EL (cell line): ENCODE measurements at places on chromosomes 5 and 9.

DNA sequence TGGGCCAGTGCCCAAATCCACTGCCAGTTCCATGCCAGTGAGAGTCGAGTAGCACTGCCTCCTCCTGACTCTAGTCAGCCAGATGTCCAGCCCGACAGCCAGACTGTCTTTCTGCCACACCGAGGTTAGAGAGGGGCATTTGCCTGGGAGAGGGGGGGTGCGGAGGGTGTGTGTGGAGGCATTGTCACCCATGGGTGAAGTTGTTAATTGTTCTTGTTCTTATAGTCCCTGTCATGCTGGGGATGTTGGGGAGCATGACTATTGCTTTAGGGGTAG lies 1.1 kb downstream of the RGP1 start:
- DNase-seq = no peak

DNA sequence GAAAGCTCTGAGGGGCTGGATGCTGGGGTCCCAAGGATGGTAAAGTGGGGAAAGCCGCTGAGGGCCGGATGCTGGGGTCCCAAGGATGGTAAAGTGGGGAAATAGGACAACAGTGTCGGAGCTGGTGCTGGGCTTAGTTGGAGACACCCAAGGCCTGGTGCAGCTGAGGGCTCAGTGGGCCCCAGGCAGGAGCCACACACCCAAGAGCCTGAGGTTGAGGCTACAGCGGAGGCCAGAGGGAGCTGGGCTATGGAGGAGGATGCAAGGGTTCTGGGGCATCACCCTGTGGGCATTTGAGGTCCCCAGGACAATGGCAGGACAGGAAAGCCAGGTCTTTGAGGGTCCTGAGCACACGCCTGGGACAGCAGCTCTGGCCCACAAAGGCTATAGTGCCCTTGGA lies 19.1 kb upstream of the SLC9A3 start:
- no peak for DNase-seq

GRCh38 chr5:105230516-105231157 lies 1668.0 kb upstream of the NUDT12 start:
- DNase-seq = no peak

DNA sequence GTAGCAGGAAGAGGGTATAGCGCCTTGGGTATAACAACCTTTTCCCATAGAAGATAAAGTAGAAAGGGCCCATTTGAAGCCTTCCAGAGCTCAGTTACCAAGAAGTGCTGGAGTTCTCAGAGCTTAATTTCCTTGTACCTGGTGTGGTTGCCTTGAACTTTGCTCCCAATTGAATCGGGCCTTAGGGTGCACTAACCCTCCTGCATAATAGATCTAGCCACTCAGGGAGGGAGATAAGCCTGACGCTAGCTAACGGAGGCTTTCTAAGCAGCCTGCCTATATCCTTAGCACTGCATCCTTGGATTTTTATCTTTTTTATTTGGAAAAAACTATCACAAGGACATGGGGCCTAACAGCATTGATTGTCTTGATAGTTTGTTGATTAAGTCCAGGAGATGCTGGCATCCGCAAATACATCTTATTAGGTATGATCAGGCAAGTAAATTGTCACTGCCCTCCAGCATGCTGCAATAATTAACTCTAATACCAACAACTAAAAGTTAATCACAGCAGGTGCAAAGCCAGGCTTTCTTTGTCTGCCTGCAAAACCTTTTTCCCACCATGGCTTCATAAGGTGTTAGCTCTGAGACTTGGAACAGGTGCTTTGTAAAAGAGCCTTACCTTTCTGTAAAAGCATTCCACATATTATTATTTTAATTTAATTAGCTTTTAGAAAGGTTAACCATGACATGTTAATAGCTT lies 199.4 kb downstream of the SREK1 start:
- no peak for DNase-seq

DNA sequence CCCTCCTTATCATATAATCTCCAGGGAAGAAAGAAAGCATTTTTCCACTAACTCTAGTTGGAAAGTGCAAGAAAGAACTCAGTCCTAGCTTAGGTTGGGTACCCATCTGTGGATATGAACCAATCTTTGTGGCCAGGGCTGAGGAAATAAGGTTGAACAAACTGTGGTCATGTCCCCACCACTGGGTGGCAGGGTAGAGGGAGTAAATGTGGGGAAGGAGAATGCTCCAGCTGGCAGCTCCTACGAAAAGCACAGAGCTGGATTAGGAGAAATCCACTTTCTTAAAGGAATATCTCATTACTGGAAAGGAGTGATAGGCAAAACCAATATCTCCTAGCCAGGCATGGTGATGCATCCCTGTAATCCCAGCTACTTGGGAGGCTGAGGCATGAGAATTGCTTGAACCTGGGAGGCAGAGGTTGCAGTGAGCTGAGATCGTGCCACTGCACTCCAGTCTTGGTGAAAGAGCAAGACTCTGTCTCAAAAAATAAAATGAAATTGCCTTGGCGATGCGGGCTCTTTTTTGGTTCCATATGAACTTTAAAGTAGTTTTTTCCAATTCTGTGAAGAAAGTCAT lies 175.1 kb downstream of the CCDC192 start:
- peak; percentile 60 for DNase-seq

- DNase-seq = peak; percentile 80
Observed at GRCh38 chr9:34380511-34381315, 4.0 kb upstream of the MYORG start.

- DNase-seq = no peak
Observed at GRCh38 chr9:136057236-136058081, 37.6 kb downstream of the NACC2 start.

DNA sequence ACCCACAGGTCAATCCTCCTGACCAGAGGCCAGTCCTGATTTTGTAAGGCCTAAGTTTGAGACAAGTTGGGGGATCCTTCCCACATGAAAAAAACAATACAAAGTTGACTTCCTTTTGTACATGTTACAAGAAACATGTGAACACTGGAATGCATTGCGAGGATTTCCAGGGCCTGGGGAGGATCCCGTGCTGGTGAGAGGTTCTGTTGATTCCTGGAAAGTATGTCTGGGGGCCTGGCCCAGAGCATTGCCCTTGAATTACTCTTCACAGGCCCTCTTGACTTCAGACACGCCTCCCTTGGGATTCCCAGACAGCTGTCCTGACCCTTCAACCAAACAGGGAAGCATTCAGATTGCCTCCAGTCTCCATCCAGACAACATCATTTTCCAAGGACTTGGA lies 234.2 kb upstream of the IRX2 start:
- no peak for DNase-seq

DNA sequence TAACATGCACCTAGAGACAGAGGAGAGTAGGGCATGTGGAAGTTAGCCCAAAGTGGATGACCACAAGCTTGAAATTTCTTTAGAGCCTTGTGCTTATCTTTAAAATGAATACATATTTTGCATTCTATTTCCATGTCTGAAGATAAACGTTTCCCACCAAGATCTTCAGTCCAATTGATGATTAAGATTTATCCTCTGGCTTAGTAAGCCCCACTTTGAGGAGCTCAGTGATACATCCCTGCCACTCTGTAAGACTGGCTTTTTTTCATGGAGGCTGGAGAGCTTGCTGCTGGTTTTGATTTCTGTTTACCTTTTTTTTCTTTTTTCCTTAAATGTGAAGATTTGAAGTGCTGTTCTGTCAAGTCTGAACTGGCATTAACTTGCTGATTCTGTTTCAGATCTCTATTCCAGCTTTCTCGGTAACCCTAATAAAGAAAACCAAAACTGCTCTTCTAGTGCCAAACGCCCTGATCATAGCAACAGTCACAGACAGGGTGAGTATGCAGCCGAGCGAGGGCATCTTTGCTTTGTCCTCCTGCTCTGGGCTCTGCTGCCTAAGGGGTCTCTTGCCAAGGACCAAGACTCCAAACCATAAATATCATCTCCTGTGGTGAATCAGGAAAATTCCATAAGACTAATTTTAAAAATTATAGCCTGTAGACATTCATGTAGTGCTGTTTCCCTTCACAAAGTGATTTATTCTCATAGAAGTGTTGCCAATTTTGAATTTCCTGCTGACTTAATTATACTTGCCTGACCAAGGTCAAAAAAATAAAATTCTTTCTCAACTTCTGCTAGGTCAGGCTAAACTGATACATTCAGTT lies 54.3 kb downstream of the GRAMD2B start:
- peak; percentile 21 for DNase-seq

DNA sequence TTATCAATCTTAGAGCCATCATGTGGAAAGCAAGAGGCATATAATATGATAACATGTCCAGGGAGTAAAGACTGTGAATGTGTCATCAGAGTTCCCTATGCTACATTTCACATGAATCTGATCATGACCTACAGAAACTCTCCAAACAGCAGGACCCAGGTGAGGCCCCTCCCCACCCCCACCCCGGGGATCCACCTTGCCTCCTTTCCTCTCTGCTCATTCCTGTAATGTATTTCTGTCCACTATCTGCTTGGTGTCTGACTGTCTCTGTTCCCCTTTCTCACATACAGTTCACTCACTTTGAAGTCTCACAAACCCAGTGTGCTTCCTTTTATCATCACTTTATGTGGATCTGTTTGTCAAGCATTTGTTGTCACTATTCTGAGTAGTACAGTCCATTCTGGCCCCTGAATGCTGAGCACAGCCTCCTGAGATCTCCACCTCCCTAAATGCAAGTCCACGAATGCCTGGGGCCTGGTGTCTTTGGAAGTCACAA lies 76.4 kb upstream of the SMARCA2 start:
- DNase-seq = no peak

- no peak for DNase-seq
Observed at GRCh38 chr5:33785571-33785970, 106.2 kb downstream of the ADAMTS12 start.

GRCh38 chr9:95125652-95126051 lies 191.9 kb downstream of the FANCC start:
- no peak for DNase-seq

DNA sequence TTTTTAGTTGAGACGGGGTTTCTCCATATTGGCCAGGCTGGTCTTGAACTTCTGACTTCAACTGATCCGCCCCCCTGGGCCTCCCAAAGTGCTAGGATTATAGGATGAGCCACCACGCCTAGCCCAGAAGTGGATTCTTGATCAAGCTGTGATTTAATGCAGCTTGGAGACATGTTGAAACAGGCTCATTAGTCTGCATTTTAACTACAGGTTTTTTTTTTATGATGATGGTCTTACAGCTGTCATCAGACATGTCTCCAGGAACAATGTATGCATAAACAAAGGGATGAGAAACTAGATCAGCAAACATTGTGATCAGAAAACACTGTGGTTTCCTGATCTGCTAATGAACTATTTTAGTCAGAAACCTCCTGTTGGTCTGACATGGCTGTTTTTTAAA lies 30.0 kb upstream of the PLPP1 start:
- no peak for DNase-seq

DNA sequence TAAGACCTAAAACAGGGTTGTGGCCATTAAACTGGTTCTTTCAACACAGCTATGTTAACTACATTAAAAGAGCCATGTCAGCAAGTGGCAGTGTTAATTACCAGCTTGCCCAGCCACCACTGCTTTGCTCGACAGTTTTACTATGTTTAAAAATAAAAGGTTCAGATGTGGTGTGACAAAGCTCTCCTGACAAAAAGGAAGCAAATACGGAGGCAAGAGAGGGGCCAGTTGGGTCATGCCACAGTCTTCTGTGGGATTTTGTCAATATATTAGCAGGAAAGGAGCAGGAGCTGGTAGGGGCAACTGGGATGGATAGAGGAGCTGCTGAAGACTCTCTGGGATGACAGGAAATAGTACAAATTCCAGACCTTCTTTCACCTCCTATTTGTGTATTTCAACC lies 113.5 kb upstream of the PCA3 start:
- peak; percentile 32 for DNase-seq

DNA sequence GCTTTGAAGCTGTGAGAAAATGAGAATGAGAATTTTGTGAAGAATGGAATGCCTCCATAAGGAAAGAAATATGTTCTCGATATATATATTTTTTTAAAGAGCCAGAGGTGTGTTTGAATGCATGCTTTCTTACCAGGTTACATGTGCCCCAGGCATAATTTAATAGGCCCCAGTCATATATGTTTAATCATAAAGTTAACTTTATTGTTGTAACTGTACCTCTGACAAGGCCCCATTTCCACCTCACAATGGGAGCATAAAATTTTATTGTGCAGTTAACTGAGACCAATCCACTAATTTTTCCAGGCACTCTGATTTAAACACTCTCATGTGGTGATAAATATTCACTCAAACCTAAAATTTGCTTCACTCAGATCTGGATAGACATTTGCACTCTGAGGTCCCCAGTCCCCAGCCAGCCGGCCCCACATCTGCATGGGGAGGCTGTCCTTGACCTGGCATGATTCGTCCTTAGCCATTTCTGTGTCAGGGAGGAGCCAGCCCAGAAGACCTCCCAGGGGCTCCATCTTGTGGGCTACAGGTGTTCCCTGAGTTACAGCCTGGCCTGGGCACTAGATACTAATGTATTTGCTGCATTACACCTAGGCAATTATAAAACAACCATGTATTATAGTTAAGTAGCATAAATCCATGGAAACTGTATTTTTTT lies 245.8 kb downstream of the MTRR start:
- no peak for DNase-seq

GRCh38 chr9:119175581-119175980 lies 193.7 kb downstream of the BRINP1 start:
- no peak for DNase-seq

DNA sequence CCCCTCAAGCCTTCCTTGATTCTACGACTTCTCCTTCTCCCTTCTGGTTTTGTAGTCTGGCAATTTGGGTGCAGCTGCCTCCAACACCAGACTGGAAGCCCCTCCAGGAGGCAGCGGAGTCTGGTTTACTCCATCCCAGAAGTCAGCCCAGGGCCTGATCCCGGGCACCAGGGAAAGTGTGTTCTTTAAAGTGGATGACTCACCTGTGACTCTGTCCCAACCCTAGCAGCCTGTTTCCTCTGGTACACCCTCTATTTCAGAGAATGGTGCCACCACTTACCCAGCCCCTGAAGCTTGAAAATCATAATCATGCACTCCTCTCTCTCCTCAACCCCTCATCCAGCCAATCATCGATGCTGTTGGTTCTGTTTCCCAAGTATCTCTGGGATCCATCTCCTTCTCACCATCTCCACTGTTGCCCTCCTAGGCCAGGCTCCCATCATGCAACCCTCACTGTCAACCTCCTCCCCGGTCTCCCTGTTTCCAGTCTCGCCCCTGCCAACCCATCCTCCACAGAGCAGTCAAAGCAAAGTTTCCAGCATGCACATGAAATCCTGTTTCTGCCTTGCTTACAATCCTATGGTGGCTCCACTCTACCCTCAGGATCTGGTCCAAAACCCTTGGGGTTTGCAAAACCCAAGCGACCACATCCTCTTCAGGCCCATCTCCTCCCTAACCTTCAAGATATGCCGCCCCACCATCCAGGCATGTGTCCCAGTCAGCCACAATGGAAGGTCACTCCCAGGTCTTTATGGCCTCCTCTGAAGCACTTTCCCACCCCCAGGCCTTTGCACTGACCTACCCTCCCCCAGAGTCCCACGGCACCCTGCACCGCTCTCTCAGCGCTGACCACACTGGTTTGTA lies 10.5 kb downstream of the LHX6 start:
- no peak for DNase-seq

- DNase-seq = peak; percentile 27
Observed at GRCh38 chr9:69571032-69571431, 101.1 kb downstream of the APBA1 start.

DNA sequence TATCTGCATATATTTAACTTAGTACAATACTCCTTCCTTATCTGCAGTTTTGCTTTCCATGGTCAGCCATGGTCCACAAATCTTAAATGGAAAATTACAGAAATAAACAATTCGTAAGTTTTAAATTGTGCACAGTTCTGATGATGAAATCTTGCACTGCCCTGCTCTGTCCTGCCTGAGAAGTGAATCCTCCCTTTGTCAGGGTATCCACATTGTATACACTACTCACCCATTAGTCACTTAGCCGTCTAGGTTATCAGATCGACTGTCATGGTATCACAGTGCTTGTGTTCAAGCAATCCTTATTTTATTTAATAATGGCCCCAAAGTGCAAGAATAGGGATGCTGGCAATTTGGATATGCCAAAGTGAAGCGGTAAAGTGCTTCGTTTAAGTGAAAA lies 8.3 kb upstream of the YTHDC2 start:
- DNase-seq = peak; percentile 29
